CD8-positive, alpha-beta memory T cell (primary cell): ENCODE measurements at places on chromosomes 12 and 14. TPM values are rescaled to one million over a fixed set of nuclear protein-coding genes. Genes with fewer than 3 reads are reported as not detected.
A peak's percentile ranks its signal among the peaks of the same experiment; 100 is the strongest.

Gene DTX1
- total RNA-seq, result 2.2 TPM

Gene AVPR1A
- not detected for total RNA-seq

Gene SERPINA4
- total RNA-seq, result not detected

Gene CD163
- total RNA-seq, result 5.6 TPM

Gene CLEC1B
- not detected for total RNA-seq

DNA sequence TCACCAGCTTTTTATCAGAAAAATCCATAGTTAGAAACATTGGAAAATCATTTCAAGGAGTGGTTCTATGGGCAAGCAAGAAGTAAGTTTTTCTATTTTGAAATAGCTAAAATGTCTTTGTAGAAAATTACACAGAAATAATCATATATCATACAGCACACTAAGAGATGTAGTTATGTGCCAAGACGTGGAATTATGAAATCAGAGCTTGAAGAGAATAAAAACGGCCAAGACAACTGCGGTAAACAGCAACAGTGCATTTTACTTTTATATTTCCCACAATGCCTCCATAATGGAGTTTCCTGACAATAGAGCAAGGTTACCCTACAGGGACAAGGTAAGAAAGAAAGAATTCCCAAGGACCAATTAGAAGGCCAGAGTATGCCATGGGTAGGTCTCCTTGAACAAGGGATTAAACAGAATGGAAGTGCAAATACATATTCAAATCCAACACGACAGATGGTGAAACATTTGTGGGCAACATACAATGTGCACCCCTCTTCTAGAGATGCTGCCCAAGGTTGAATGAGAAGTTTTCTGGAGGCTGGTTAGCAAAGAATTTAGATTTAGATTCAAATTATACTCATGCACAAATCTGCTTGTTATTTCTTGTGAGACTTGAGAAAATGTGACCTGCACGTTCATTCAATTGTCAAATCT, 76.1 kb upstream of the BTG1 start:
- no peaks in the 10 kb centered on the region for H3K36me3 ChIP-seq
- H3K27ac ChIP-seq, result no peak overlapping the region
- H3K4me3 ChIP-seq, result no peak overlapping the region

DNA sequence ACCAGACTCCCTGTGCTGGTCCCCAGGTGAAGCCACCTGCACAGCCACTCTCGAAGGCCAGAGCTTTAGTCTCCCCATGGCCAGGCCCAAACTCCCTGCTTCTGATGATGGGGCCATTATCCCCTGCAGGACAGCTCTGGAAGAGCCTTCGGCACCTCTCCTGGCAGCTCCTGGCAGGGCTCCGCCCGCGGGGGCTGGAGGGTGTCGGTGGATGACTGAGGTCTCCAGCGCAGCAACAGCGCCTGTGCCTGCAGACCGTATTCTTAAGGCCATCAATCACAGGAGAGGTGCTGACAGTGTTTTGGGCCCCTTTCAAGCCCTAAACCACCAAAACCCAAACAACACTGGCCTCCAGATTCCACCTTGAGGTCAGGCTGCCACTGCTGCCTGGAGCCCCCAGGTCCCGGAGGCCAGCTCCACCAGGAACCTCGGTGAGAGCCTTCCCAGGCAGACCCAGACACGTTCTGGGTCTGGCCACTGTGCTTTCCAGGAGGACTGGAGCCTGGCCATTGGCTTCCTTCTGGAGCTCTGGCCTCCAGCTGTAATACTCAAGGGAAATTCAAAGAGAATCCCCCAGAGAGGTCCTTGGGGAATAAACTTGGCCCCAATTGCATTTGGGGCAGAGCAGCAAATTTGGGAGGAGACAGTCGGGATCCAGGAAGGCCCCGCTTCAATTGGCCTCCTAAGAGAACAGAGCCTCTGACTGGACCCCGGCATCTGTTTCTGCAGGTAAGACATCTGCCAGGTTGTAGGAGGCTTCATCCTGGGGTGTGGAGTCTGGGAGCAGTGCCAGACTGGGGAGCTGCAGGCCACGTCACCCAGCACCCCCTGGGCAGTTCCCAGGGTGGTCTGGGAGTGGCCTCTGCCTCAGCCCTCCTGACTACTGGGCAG, 210.6 kb upstream of the RTL1 start:
- H3K36me3 ChIP-seq, result no peaks in the 10 kb centered on the region
- no peak overlapping the region for H3K27ac ChIP-seq
- H3K27me3 ChIP-seq, result no peaks in the 10 kb centered on the region
- peak; percentile 36 for DNase-seq

DNA sequence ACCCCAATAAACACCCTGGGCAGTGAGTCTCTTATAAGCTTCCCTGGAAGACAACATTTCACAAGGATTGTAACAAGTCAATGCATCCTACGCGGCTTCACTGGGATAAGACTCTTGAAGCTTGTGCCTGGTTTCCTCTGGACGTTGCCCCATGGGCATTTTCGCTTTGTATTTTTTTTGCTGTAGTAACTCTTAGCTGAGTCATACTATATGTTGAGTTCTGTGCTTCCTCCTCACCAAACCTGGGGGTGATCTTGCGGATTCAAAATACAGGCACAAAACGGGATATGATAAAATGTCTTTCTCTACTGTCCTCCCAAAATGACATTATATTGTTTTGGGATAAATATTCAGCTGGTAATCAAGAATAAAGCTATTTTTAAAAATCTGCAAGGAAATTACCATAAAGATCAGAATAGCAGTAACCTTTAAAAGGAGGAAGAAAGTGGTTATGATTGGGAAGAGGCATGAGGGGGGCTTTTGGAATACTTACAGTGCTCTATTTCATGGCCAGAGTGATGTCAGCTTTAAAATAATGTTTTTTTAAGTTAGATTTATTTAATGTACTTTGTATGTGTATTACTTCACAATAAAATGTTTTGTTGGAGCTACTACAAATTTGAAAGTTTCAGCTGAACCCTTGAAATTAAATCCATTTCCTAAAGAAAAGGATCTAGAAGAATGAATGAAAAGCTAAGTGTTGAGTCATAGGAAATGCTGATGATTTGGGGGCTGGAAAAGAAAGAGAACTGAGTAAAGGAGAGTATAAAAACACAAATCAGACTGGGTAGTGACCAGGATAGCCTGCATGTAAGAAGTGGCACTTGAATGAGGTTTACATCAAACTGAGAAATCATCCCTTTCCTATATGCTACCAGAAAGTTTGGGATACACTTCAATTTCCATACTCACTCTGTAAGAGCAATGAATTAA, 14.7 kb downstream of the BTBD7 start:
- no peak for DNase-seq
- peaks cover 11% of the 10 kb centered on the region for H3K4me1 ChIP-seq
- H3K36me3 ChIP-seq, result no peaks in the 10 kb centered on the region
- no peak overlapping the region for H3K27ac ChIP-seq
- no peaks in the 10 kb centered on the region for H3K27me3 ChIP-seq
- no peak overlapping the region for H3K4me3 ChIP-seq

- H3K36me3 ChIP-seq, result no peaks in the 10 kb centered on the region
- H3K4me3 ChIP-seq, result no peak overlapping the region
- H3K27ac ChIP-seq, result no peak overlapping the region
These were observed 293.0 kb downstream of the BTG1 start for GRCh38 chr12:91852634-91853033.

DNA sequence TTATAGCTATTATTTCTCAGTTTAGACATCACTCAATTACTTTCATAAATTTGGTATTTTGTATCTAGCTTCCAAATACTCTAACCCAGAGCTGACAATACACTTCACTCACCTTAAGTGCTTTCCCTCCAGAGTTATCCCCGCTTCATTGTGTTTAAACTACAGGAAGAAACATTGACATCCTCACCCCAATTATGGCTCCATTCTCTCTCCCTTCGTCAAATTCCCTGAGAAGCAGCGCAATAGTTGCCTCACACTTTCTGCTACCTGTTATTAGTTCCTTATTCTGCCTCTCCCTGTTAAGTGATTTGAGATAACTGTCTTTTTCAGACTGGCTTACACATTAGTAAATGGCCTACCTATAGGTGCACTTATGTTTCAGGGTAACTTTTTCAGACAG, 69.4 kb upstream of the AMIGO2 start:
- H3K27ac ChIP-seq, result no peak overlapping the region
- DNase-seq, result no peak
- H3K4me1 ChIP-seq, result peaks cover 15% of the 10 kb centered on the region
- H3K27me3 ChIP-seq, result no peaks in the 10 kb centered on the region
- no peaks in the 10 kb centered on the region for H3K36me3 ChIP-seq
- no peak overlapping the region for H3K4me3 ChIP-seq

DNA sequence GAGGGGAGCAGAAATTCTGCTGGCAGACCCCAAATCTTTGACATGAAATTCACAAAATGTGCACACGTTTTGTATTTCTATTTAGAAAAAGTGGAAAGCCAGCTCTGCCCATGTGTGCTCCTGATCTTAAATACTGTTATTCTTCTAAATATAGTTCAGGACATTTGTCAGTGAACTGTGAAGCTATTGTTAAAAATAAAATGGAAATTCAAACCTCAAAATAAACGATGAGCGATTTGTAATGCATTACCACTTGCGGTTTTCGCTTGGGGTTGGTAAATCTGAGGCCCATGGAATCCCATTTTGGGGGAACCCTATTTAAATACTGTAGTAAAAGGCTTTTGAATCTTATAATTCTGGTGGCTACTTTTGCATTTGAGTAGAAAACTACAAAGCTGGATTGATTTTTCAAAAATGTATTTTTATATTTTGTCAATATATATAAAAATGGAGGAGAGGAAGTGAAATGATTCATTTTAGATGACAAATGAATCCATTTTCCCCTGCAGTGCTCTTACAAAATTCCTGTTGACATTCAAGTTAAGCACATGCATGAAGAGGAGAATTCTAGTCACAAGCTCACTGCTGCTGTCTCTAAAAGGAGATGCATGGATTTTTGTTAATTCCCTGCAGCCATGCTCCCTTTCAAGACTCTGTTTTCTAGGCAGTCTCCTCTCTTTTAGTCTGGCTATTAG, 47.1 kb downstream of the FLRT2 start:
- H3K27me3 ChIP-seq, result no peaks in the 10 kb centered on the region
- no peaks in the 10 kb centered on the region for H3K36me3 ChIP-seq
- DNase-seq, result no peak
- no peaks in the 10 kb centered on the region for H3K4me1 ChIP-seq
- H3K27ac ChIP-seq, result no peak overlapping the region
- H3K4me3 ChIP-seq, result no peak overlapping the region

DNA sequence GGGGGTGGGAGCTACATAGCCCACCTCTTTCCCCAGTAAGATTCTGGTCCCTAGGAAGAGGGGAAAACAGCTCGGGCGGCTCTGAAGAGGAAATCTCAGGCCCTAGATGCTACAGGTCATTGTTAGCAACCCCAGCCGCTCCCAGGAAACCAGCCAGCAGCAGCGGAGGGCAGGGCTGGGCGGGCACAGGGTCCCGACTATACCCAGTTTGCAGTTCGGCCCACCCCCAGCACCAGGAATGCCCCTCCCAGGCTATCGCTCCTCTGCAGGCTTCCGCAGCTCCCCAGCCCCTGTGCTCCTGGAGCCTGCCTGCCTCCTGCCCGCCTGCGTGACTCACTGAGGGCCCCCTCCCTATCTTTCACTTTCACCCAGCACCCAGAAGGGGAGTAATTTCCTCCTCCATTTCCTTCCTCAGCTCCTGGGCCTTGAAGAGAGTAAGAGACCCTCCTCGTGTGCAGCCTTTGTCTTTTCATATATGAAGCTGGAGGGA, 27.2 kb upstream of the PNMA1 start:
- H3K27me3 ChIP-seq, result no peaks in the 10 kb centered on the region
- peaks cover 66% of the 10 kb centered on the region for H3K4me1 ChIP-seq
- DNase-seq, result peak; percentile 66
- peak overlapping the region; percentile 62 for H3K4me3 ChIP-seq
- H3K36me3 ChIP-seq, result peaks cover 16% of the 10 kb centered on the region

GRCh38 chr14:23307146-23307530, 505 bp downstream of the BCL2L2 start:
- H3K36me3 ChIP-seq, result no peaks in the 10 kb centered on the region
- peaks cover 8% of the 10 kb centered on the region for H3K4me1 ChIP-seq
- peaks cover 12% of the 10 kb centered on the region for H3K27me3 ChIP-seq
- peak overlapping the region; percentile 71 for H3K27ac ChIP-seq
- DNase-seq, result no peak

- H3K27ac ChIP-seq, result no peak overlapping the region
- H3K4me3 ChIP-seq, result no peak overlapping the region
- peaks cover 2% of the 10 kb centered on the region for H3K4me1 ChIP-seq
- DNase-seq, result no peak
- H3K36me3 ChIP-seq, result no peaks in the 10 kb centered on the region
These were observed 124.4 kb upstream of the KRR1 start for GRCh38 chr12:75635606-75636444.

DNA sequence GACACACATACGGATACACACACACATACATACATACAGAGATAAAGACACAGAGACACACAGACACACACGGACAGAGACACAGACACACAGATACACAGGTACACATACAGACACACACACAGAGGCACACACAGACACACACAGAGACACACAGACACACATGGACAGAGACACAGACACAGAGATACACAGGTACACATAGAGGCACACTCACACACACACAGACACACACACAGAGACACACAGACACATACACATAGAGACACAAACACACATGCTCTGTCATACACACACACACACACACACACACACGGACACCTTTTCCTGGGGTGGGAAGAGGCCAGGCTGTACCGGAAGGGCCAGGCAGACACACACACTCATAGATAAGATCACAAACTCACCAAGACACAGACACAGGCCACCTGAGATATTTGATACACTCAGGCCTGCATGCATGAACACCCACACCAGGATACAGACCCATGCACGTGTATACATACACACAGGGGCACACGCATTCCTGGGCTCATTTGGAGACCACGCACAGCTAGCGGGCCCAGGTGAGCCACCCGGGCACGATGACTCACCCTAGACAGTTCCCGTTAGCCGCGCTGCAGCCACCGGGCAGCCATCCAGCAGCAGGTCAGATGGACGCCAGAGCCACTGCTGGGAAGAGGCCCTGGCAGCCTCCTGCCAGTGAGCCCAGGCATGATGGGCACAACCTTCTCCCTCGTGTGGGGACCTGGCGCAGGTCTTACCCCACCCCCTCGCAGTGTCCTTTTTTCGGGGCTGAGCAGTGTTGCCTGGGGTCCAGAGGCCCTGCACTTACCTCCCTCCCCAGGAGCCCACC, 1.8 kb upstream of the AHNAK2 start:
- DNase-seq, result no peak
- no peaks in the 10 kb centered on the region for H3K36me3 ChIP-seq
- peaks cover 7% of the 10 kb centered on the region for H3K4me1 ChIP-seq

DNA sequence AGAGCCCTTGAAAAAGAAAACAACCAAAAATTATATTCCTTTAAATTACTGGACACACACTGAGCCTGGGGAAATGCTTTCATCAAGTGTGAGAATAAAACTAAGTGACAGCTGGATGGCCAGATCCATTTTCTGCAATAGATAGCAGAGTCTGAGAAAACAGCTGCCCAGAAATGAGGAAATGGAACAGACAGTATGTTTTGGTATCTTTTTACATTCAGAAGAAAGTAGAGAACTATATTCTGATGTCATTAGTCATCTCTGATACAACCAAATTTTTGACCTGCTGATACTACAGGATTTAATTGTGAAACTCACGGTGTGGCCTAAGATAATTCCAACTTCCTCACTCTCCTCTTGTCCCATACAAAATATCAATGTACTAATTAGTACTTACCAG, 78.2 kb downstream of the HMGA2 start:
- H3K27ac ChIP-seq, result no peak overlapping the region
- H3K36me3 ChIP-seq, result no peaks in the 10 kb centered on the region
- H3K4me1 ChIP-seq, result no peaks in the 10 kb centered on the region
- no peaks in the 10 kb centered on the region for H3K27me3 ChIP-seq
